Right cardiac atrium (tissue), 5 donors: ENCODE measurements at places on chromosomes 7 and 10. TPM values are rescaled to one million over a fixed set of nuclear protein-coding genes. Genes with fewer than 3 reads are reported as not detected.

The HOXA10 gene
- not detected for polyA plus RNA-seq

DNA sequence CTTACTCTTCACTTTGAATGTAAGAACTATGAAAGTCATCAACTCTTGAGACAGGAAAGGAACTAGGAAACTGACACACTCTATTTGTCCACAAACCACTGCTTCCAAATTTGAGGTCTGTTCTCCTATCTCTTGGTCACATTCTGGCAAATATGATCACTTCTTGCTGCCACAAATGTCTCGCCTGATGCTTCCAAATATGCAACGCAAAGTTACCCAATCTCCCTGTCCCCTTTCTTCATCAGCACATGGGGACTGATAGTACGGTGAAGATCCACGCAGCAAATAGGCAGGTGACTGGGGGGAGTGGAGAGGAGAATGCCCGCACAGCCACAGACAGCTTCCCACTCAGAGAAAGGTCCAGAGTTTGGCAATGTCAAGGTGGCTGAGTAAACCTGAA lies 92.6 kb upstream of the TCF7L2 start:
- no peak for DNase-seq

DNA sequence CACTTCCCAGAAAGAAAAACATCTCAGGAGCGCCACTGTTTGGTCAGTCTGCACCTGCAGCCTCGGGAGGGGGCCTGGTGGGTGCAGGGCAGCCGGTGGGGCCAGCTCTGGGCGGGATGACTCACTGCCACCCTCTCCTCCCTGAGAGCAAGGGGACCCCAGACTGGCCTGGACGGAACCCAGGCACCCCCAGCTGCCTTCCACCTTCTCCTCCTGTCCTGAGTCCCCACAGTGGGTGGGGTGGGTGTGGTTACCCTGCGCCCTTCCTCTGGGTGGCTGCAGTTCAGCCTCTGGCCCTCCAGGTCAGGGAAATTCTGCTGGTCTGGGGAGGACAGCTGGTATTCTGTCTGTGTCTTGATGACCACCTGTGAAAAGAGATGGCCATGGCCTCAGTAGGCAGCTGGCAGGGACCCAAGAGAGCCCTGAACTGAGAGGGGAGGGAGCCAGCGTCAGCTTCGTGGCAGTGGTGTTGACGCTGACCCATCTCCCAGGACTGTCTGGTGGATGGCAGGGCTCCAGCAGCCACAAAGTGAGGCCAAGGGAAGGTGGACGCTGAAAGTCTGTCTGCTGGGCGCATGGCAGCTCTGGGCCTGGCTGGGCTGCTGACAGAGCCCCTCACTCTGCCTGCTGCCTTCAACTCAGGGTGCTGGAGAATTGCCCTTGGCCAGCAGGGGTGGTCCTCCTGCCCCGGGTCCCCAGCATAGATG lies 8.9 kb downstream of the CALY start:
- DNase-seq, result peak; percentile 52

DNA sequence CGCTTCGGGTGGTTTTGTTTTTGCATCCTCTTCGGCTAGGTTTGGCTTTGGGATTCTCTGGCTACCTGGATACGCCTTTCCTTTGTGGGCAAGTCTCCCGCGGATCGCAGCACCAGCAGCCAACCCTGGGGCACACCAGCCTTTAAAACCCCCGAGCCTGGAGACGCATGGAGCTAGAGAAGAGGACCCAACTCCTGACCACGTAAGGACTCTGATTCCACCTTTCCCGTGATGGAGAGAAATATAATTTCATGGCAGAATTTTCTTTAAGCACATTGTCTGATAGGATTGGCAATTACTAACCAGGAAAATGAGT lies 535.4 kb upstream of the GALNT17 start:
- no peak for DNase-seq
